HS-5 (cell line): ENCODE measurements at places on chromosomes 4 and X.

GRCh38 chr4:76626686-76627465, 191.8 kb downstream of the SHROOM3 start:
- DNase-seq: no peak

DNA sequence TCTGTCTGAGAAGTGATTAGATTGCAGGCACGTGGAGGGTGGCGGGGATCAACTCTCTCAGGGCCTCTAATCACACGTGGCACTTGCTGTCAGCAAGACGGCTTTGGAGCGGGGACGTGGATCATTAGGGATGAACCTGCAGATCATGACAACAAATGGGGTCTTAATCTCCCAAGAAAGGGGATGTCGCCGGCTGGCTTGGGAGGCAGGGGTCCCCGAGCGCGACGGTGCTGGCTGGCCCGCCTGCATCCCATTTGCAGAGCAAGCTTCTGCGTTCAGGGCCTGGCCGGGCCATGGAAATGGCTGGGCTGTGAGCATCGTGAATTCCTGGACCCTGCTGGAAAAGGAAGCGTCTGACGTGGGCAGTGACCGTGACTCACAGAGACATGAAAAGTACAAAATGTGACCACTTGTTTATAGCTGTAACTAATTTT, 85.1 kb upstream of the SHOX start:
- DNase-seq: no peak

DNA sequence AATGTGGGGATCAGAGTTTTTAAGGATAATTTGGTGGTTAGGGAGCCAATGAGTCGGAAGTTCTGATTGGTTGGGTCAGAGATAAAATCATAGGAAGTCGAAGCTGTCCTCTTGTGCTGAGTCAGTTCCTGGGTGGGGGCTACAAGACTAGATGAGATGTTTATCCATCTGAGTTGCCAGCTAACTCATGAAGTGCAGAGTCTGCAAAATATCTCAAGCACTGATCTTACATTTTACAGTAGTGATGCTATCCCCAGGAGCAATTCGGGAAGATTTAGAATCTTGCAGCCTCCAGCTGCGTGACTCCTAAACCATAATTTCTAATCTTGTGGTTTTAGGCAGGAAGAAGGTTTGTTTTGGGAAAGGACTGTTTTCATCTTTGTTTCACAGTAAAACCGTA, 565.8 kb upstream of the SPANXN1 start:
- DNase-seq: peak; percentile 40

GRCh38 chr4:118807659-118808058, 28.3 kb downstream of the SEC24D start:
- DNase-seq: no peak

DNA sequence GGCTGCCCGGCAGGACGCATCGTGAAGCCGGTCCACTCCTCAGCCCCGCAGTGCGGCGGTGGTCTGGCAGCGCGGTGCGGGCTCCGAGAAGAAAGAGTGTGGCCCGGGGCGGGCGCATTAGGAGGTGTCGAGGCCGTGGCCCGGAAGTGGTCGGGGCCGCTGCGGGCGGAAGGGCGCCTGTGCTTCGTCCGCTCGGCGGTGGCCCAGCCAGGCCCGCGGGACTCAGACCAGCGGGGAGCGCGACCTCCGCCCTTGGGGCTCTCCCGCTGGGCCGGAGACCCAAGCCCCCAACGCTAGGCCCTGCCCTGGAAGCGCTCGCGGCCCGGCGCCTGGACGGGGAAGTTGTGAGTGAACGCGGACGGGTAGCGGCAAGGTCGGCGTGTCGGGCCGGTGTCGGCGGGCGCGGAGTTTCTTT, 60.0 kb downstream of the HS3ST1 start:
- no peak for DNase-seq

DNA sequence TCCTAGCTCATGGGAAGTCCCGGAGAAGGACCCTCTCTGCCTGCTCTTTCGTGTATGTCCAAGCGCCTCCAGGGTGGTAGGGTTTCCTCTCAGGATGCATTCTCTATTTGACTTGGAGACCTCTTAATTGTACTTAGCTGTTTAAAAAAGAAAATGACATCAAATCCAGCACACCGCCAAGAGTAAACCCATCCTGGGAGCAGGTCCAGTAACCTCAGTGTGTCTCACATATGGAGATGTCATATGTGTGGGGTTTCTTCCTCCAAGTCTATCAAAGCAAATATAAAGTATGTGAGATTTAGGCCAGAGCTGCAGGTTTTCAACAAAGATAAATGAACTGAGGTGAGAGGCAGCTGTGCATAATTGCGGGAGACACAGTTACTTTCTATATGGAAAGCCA, 209.4 kb upstream of the ANXA3 start:
- no peak for DNase-seq

GRCh38 chrX:69066021-69066757, 99.1 kb downstream of the PJA1 start:
- DNase-seq: no peak

DNA sequence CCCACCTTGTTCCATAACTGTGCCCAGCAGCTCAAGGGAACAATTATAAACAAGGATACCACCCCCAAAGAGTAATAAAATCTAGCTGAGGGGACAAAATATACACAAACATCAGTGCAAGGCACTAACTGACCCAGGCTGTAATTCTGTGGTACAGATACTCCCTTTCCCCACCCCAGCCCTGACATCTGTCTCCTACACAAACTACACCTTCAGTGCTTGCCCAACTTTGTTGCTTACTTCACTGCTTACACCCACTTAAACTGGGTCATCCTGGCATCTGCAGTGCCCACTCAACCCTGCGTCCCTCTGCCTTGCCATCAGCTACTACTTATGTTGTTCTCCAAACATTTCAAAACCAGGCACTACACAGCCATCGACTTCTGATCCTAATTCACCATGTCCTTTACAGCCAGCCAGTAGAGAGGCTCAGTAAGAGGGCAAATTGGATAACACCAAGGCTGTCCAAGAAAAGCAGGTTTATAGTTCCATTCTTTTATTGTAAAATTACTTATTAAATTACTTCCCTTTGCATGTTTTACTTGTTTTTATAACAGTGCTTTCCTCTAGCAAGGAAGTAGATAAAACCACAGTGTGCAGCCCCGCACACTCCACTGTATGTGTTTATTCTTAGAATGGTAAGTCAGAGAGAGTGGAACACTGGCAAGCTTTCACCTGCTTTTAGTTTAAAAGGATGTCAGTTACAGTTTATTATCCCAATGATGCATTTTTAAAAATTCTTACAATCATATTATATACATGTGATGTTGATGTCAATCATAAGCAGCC, 149.6 kb downstream of the INPP4B start:
- DNase-seq: no peak

- no peak for DNase-seq
These were observed 255.9 kb downstream of the ADAMTS3 start for GRCh38 chr4:72313121-72313520.

- no peak for DNase-seq
These were observed 78.2 kb upstream of the DHX15 start for GRCh38 chr4:24662542-24662941.

- DNase-seq: no peak
These were observed 742.2 kb upstream of the ATOH1 start for GRCh38 chr4:93086356-93086755.

DNA sequence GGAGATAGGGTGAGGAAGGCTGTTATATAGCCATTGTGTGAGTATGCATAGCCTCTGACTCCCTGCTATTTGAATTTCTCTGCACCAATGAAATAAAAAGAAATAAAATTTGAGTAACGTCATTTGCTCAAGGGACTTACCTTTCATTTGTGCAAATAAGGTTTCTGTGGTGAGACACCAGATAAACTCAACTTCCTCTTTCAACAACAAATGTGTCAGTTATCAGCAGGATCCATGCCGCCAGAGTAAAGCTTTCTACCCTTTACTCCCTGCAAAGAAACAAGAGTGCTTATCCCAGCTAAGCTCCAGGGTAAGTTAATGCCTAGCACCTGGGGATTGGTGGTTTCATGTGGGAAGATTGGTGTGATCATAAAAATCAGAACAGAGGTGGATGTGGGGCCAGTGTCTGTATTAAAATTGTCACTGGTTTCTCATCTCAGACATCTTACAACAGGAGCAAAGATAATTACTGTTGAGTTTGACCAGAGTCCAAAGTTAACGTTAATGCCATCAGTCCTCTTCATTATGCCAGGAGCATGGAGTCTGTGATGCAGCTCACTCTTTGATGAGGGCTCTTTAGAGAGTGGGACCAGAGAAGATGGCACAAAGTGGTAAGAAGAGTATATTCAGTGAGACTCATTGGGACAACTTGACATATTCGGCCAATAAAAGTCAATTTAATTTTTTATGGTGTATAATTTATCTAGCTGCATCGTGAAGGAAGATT, at the start of gene P2RY10:
Gene P2RY10, plus strand, starts transcription at position 206 of the 727 bp plus-strand sequence. CDS start 15,130 bp downstream, outside the sequence.
- no peak for DNase-seq

- no peak for DNase-seq
These were observed 86.3 kb downstream of the HPGD start for GRCh38 chr4:174435974-174436373.

GRCh38 chr4:180811556-180811955, 1431.6 kb upstream of the TENM3 start:
- DNase-seq: no peak

- no peak for DNase-seq
These were observed 378.9 kb downstream of the KCNIP4 start for GRCh38 chr4:21569638-21570037.

- no peak for DNase-seq
These were observed 123.8 kb upstream of the FAM9C start for GRCh38 chrX:13168269-13168668.

DNA sequence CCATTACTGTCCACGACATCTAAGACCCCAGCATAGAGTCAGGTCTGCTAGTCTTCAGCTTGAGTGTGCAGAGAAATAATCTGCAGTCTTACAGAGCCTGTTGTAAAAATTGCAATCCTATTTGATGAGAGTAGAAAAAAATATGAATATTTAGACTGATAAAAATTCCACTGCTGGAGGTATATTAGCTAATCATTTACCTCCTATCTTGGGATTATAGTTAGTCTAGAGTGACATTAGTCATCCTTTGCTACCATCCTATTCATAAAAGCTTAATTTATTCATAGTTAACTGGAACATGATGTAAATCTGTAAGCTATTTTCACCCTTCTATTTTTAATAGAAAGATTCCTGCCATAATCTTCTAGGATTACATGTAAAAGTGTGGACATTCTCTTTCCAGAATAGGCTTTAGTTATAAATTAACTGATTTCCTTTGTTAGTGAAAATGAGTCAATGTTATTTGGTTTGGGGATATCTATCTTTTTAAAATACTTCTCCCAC, 26.7 kb downstream of the C4orf54 start:
- DNase-seq: no peak

DNA sequence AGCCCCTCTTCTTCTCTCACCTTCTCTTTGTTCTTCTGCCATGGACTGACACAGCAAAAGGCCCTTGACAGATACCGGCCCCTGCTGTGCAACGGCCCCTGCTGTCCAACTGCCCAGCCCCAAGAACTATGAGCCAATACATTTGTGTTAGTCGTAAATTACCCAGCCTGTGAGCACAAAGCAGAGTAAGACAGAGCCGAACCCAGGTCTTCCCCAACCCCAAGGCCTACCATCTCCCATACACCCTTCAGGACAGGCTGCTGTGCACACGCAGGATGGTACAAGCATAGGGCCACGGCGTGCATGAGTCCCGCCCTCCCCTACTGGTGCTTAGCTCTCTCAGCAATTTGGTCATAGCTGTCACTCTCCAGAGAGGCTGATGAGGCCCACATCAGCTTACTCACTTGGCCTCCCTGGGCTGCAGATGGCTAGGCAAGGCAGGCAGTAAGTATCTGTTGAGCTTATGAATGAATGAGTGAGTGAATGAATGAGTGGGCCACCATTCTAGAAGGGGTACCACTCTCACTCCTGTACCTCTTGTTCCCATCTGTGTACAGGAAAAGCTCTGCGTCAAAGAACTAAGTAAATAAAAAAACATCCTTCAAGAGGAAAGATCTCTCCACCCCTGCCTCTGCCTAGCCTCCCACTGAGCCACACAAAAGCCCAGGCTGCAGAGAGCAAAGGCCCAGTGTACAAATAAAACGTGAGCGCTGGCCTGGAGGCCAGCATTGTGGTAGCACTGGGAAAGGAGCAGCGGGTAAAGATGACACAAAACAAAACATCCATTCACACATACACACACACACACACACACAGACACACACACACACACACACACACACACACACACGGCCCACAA, 13.9 kb downstream of the WDR1 start:
- no peak for DNase-seq

GRCh38 chr4:85024671-85025070, 58.2 kb upstream of the WDFY3 start:
- DNase-seq: no peak

DNA sequence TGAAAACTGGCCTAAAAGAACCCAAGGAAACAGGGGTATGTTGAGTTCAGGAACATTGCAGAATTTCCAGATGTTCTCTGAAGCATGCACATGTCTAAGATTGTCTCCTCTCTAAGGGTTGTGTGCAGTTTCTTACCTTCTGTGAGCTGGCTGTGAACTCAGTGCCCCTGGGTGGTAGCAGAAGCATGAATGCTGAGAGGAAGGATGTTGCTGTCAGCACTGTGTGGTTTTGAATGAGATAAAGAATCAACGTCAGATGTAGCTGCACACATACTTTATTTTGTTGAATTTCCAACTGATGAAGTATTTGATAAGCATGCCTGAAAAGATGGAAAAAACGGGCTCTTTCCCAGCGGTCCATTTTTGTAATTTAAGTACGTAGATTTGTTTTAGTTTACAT, 23.8 kb upstream of the CD38 start:
- DNase-seq: no peak

- no peak for DNase-seq
These were observed 135.1 kb downstream of the ARHGAP6 start for GRCh38 chrX:11530621-11531020.

- peak; percentile 28 for DNase-seq
These were observed 60.9 kb downstream of the UGT8 start for GRCh38 chr4:114659386-114660008.

DNA sequence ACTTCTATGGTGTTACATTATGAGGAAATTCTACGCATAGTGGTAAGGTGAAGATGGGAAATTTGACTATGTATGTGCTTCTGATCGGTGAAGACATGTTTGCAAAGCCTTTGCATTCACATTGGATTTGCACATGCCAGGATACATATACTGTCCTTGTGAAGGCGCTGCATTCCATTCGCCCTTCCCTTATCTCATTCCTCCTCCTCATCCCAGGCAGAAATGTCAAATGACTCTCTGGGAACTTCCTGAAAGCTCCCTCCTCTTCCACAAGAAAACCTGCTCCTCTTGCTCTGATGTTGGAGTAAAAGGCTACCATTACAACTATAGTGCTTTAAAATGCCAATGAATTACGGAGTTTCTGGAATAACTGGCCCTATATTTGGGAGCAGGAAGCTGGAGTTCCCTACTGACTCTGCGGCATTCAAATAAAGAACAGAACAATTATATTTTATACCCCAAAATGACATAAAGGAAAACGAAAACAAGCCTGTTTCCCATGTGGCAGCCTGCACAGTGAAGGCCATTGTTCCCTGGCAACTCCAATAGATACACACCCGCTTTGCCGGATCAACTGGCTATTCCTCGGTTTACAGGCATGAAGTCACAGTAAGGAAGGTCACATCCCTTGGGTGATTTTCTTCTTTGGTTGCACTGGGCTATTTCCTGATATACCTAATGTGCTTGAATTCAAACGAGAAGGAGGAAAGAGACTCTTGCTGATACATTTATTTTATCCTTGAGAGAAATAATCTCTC, 84.5 kb downstream of the AREG start:
- DNase-seq: no peak
